AG10803 (cell line): ENCODE measurements at places on chromosomes 6 and 20.

DNA sequence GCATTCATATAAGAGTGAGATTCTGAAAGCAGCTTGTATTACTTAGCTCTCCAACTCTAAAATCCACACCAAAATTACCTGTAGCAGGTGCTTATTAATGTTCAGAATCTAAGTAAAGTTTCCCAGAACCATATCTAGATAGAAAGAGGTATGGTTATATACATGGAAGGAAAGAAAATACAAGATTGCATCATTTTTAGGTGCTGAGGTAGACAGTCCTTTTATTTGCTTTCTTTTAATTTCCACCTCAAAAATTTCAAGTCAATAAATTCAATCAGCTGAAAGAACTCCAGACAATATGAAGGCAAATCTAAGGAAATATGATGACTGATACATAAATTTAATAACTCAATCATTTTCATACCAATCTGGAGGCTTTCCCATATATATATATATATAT lies 521.9 kb downstream of the PKHD1 start:
- DNase-seq = no peak

DNA sequence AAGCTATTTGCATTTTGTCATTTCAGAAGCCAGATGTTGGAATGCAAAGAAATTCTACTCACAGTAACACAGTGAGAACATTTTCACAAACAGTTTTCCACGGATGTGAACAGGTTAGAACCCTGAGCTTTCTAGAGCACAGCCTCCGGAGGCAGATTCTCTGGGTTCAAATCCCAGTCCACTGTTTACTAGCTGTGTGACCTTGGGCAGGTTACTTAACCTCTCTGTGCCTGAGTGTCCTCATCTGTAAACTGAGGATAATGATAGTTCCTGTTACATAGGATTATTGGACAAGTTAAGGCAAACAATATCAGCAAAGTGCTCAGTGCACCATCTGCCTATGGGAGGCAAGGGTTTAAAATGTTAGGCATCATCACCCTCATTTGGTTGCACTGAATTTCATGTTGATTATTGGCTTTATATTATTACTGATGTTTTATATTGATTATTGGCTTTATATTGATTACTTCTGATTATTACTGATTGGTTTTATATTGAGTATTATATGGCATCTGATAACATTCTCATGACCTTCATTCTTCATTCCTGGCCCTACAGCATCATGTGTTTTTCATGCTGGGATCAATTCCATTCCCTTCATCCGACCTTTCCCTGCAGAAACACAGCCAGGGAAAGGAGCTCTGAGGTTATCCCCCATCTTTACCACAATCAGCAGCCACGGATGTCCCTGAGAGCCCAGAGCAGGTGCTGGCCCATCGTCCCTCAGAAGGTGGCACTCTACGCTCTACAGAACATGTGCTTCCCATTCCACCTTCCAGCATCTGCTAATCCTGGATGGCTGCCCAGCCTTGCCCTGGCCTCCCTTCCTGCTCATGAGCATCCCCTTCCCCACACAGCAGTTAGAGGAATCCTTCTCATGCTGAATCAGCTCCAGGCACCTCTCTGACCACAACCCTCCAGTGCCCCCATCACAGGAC lies 283.1 kb downstream of the PREX1 start:
- DNase-seq = no peak

GRCh38 chr6:134962421-134962820 lies 12.5 kb upstream of the ALDH8A1 start:
- no peak for DNase-seq

- DNase-seq = no peak
These were observed 67.3 kb upstream of the RALY start for GRCh38 chr20:33926425-33926824.

DNA sequence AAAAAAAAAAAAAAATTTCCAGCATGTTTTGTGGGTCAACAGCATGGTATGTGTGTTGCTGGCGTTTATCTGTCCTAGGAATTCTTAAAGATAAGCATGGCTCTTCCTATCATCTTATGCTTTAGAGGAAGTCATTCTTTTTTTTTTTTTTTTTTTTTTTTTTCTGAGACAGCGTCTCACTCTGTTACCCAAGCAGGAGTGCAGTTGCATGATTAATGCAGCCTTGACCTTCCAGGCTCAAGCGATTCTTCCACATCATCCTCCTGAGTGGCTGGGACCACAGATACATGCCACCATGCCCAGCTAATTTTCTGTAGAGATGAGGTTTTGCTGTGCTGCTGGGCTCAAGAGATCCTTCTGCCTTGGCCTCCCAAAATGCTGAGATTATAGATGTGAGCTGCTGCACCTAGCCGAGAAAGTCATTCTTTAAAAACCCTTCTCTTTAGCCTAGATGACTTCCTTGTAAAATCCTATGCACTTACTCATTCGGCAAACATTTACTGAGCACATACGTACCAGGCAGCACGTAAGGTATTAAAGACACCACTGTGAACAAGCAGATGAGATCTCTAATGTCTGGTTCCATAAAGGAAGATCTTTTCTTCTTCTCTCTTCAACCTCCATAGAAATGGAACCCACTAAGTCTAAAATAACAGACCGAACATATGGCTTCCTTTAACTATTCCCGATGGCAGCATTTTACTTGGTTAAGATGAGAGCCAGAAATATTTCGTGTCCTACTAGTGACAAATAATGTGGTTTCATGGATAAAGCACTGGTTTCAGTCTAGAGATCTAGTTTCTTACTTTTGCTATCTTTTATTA lies 122.4 kb downstream of the RIN2 start:
- DNase-seq = peak; percentile 46

GRCh38 chr6:36127462-36128016 lies 2.8 kb upstream of the MAPK13 start:
- peak; percentile 79 for DNase-seq

GRCh38 chr6:36548401-36548743 lies 1.1 kb upstream of the STK38 start:
- DNase-seq = no peak

DNA sequence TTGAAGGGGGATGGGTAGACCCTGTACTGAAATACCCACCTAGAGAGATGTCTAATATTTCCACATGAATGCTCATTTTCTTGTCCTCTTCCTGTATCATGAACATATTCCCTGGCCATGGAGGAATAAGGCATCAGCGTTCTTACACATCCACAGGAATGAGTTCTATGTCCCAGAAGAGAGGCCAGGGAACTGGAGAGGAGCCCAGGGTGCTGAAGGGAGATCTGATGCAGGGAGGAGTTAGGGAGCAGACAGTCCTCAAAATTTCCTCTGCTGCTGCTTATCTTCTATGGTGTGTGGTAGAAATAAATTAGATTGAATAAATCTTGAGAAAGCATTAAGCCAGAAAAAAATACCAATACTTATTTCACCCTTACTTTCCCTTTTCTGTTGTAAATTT lies 295.0 kb downstream of the KCNQ5 start:
- peak; percentile 59 for DNase-seq

GRCh38 chr20:13202565-13202964 lies 18.5 kb upstream of the ISM1 start:
- no peak for DNase-seq

DNA sequence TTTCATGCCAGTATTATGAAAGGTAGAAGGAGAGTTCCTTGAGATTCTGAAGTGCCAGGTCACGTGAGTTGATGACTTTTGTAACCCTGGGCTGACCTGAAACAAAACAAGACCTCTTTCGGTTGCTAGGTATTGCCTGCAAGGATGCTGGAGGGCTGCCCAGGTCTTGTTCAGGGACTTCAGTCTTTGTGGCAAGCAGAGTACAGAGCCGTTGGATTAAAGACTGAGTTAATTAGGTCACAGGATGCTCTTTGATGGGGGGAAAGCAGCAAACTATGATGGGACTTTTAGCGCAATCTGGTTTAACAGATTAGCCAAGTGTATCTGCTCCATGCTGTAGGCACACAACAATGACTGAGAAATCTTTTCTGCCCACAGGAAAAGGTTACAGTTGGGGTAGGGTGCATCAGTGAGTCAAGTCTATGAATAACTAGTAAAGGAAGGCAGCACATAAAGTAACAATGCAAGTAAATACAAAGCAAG lies 12.8 kb upstream of the ELOVL5 start:
- DNase-seq = peak; percentile 24

- DNase-seq = no peak
These were observed 76.7 kb upstream of the CLDN20 start for GRCh38 chr6:155187106-155187505.

DNA sequence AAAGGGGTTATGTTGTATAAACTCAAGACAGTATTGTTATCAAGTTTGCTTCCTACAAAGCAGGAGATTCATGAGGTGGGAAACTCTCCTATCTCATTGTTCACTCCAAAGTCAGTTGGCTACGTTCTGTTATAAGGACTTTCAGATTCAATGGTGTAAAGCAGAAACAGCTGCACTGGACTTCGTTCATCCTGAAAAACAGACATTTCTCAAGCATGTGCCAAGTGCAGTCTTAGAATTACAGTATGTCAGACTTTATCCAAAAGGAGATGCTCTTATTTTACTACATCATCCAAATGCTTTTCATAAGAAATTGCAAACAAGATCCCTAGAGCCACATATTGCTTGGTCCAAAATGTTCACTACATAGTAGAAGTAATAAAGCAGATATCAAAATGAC lies 14.9 kb downstream of the COL21A1 start:
- no peak for DNase-seq

DNA sequence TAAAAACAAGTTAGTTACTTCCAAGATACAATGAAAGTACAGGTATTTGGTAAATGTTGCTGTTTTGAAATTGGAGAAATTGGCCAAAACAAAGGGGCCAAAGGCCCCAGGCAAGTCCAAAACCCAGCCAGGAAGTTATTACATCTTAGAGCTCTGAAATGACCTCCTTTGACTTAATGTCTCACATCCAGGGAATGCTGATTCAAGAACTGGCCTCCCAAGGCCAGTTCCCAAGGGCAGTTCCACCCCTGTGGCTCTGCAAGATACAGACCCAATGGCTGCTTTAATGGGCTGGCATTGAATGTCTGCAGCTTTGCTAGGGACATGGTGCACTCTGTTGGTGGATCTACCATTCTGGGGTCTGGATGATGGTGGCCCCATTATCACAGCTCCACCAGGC lies 217.3 kb upstream of the FKBP1C start:
- no peak for DNase-seq

GRCh38 chr6:100691972-100692371 lies 189.2 kb downstream of the ASCC3 start:
- DNase-seq = no peak

GRCh38 chr20:51579137-51579536 lies 36.6 kb upstream of the NFATC2 start:
- DNase-seq = peak; percentile 53

DNA sequence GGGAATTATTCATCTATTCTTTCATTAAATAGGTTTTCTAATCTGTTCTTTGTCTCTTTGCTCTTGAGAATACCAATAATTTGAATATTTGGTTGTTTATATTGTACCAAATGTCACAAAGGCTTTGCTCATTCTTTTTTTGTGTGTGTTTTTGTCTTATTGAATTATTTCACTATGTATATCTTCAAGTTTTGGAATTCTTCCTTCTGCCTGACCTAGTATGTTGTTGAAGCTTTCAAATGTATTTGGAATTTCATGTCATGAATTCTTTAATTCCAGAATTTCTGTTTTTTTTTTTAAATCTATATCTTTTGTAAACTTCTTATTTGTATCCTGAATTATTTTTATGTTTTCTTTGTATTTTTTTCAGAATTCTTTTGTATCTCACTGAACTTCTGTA lies 16.8 kb downstream of the HLA-B start:
- DNase-seq = no peak

DNA sequence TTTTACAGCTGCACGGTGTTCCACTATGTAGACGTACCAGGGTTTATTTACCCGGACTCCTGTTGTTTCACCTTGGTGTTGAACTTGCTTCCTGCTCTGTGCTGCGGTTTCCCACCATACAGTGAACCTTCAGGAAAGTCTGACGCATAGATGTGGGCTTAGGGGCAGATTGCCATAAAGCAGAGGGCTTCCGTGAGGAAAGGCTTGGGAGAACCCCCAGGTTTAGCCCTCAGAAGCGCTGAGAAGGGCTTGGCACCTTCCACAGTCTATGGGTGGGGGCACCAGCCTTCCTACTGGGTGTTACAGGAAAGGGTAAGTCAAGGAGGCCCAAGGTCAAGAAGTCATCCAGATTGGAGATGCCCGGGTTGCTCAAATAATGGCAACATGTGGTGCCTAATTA lies 19.2 kb upstream of the MRPS18A start:
- DNase-seq = no peak

DNA sequence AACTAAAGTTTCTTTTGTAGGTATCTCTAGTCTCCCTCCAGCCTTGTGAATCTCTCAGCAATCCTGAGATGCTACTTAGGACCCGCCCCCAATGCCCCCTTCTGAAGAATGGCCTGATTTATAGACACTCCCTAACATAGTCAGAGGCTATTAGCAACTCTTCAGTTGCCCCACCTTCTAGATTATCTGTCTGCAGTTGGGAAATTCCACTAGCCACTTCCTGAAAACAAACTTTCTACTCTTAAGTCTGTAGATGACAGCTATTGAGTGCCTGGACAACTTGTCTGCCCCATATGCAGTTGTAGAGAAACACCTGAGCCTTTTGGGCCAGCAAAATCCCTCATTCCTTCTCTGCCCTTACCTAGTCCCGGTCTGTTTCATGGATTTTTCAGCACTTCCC lies 188.2 kb upstream of the PREP start:
- DNase-seq = peak; percentile 45
